CD4-positive, alpha-beta T cell treated with Interleukin-4 for 4 hours (primary cell): ENCODE measurements at places on chromosomes 7 and 10.
A peak's percentile ranks its signal among the peaks of the same experiment; 100 is the strongest.

DNA sequence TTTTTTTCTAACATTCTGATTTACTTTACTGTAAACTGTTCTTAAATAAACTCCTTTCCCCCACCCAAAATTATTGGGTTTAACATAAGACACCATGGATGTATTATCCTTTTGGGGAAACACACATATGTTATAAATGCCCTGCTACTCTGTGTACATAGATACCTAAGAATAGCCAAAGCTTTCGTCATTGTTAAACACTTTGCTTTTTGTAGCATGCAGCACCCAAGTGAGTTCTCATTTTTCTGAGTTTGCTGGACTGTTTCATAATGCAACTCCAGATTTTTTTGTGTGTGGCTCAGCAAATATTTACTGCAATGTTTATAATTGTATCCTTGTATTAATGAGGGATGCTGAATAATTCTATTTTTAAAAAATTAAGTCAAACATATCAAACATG lies 86.9 kb downstream of the VTI1A start:
- DNase-seq: no peak

GRCh38 chr10:2948127-2948854 lies 119.1 kb upstream of the PFKP start:
- DNase-seq: no peak

GRCh38 chr7:98120559-98120958 lies 13.9 kb downstream of the LMTK2 start:
- DNase-seq: no peak

- no peak for DNase-seq
Measured at GRCh38 chr10:83536426-83536825, 602.9 kb upstream of the GHITM start.

DNA sequence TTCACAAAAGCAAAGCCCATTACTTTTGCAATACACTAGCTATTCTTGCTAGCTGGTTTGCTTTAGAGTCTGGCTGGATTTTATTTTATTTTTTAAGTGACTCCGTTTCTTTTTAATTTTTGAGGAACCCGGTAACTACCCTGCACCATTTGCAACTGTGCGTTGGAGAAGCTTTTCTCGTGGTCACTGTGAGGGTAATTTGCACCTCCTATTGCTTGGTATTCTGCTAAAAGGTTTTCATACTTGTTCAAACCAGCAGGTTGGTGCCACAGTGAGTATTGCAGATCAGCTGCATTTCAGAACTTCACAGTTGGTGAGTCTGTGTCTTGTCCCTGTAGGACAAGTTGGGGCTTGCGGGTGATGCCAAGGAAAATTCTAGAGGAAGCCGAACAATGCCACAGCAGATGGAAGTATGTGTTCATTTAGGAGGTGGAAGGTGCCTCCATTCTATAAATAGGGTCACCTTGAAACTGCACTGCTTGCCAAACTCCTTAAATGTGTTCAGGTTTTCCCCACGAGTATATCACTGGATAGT lies 3.9 kb upstream of the NMT2 start:
- no peak for DNase-seq

GRCh38 chr7:157514306-157514705 lies 177.5 kb downstream of the DNAJB6 start:
- DNase-seq: no peak

GRCh38 chr7:158204453-158204852 lies 383.2 kb downstream of the PTPRN2 start:
- DNase-seq: no peak

DNA sequence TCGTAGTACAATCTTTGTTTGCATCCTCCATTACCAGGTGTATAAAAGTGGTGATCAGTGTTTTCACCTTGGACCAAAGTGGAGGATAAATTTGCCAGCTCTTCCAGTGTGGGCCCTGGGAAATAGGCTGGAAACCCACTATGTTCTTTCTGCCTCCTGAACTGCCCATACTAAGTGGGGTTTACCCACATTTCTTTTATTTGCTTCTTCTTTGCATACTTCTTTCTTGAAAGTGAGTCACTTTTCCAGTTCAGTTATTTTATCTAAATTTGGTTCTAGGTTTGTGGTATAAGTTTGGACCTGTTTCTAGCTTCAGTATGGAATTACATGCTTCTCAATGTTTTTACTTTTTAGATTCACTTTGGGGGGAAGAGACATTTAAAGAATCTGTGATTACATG lies 126.2 kb upstream of the ACBD5 start:
- DNase-seq: no peak

- no peak for DNase-seq
Measured at GRCh38 chr7:25907214-25907613, 244.8 kb upstream of the NFE2L3 start.

- no peak for DNase-seq
Measured at GRCh38 chr10:130968964-130969363, 342.6 kb downstream of the TCERG1L start.

DNA sequence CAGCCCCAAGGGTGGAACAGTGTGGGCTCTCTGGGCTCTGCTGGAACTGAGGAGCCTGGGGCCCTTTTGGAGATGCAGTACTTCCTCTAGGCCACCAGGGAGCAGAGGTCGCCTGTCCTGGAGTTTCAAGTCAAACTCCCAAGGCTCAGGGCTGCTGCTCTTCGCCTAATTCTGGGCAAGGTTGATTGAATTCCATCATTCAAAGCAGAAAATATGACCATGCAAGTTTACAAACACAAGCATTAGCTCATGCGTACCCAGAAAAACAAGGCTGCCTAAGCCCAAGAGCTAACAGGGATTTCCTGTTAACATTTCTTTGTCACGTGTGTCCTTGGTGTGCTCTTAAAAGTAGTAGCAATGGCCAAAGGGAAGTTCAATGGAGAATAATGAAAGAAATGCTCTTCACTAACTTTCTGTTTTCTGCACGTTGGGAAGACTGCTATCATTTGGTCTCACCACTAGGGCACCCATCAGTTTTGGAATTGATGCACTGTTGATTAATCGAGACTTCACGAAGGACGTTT lies 20.1 kb downstream of the LDB3 start:
- peak; percentile 56 for DNase-seq

GRCh38 chr7:87797798-87798403 lies 78.3 kb downstream of the SLC25A40 start:
- peak; percentile 48 for DNase-seq

- DNase-seq: no peak
Measured at GRCh38 chr10:58898854-58899573, 277.4 kb upstream of the PHYHIPL start.
